Uterus (tissue), 4 donors: ENCODE measurements at places on chromosomes 1 and 21. TPM values are rescaled to one million over a fixed set of nuclear protein-coding genes. Genes with fewer than 3 reads are reported as not detected.

- no peak for DNase-seq
Observed at GRCh38 chr1:102640872-102641271, 467.4 kb downstream of the COL11A1 start.

GRCh38 chr1:26360807-26361604 lies 7.1 kb upstream of the CRYBG2 start:
- no peak for DNase-seq

- DNase-seq, result peak; percentile 64
Observed at GRCh38 chr1:203038217-203038741, 12.0 kb downstream of the PPFIA4 start.

GRCh38 chr1:219806020-219806419 lies 122.3 kb downstream of the SLC30A10 start:
- DNase-seq, result no peak

DNA sequence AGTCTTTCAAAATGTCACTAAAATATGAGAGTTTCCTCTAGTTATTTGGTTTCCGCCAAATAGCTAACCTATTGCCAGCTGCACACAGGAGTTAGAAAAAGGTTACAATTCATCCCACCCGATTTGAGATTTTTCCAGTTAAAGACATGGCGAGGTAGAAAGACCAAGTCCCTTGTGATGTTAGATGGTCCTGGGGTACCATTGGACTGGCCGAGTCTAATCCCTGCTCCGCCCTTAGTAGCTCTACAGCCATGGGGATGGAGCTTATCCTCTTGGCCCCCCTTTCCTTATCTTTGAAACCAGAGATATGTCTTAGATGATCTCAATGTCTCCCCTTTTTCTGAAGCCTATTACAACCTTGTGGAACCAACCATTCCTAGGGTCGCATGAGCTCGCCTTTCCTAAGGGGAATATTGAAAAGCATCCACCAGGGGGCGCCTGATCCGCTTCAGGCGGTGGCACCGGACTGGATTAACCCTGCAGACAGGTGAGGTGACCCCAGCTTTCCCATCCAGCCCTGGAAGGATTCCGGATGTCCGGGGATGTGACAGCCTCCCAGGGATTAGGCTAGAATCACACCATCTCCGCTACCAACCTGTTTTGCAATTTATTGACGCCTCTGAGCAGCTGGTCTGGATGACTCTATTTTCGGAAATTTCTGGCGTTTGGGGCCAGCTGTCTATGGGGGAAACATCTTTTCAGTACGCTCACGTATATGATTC lies 68.3 kb upstream of the SIM2 start:
- peak; percentile 16 for DNase-seq

DNA sequence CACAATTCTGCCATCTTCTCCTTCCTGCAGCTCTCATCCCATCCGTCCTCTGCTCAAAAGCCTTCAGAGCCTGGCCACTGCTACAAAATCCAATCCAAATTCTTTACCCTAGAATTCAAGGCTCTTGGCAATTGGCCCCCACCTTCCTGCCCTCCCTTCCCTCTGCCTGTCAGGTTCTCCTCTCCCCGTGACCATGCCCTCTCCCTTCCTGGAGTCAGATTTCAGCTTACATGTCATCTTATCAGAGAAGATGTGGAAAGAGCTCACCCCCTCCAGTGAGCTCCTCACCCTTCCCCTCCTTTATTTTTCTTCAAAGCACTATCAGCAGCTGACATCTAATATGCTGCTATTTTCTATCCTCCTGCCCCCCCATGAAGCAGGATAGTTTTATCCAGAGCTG lies 86.9 kb downstream of the GRIK3 start:
- DNase-seq, result no peak

DNA sequence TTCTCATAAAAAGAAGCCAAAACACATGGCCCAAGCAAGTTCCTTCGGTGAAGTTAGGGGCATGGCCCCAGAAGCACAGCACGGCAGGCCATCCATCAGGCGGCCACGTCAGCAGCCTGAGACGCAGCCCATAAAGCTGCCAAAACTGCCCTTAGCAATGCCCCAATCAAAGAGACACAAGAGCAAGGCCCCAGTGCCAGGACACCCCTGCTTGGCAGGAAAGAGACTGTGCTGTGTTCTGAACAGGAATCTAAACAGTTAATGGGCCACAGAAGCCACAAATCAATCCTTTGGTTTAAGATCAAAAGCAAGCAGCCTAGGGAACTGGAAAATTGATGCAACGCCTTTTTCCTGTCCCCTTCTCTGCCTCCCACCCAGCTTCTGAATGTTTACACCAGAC lies 497.0 kb upstream of the USP24 start:
- DNase-seq, result peak; percentile 19

GRCh38 chr1:159113596-159114433 lies 37.2 kb upstream of the AIM2 start:
- DNase-seq, result no peak

DNA sequence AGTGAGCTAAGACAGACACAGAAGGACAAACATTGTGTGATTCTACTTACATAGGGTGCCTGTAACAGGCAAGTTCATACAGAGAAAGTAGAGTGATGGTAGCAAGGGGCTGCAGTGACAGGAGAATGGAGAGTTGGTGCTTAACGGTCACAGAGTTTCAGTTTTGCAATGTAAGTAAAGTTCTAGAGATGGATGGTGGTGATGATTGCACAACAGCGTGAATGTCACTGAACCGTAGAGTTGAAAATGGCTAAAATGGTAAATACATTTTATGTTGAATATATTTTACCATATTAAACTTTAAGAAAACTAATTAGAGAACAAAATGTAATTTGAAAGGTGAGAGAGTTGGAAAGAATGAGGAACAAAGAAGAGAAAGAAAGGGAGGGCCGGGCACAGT lies 8.7 kb downstream of the CFAP107 start:
- no peak for DNase-seq

GRCh38 chr1:201709564-201710295 lies 119.2 kb upstream of the IPO9 start:
- peak; percentile 79 for DNase-seq

DNA sequence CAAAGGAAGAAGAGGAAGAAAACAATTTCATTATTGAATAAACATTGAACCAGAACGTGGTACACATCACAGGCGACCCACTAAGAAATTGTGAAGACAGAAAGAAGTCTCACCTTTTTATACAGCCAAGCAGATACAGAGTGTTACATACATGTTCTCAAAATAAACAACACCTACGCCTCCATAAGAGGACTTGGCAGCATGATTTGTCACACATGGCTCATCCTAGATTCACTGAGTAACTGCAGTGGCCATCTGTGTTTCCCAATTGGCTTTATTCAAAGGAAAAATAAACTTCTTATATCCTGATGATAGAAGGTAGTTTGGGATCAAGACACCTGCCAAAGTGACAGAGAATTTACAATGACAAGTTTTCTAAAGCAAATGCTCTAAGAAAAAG lies 7.6 kb upstream of the KRTAP19-8 start:
- no peak for DNase-seq

GRCh38 chr21:31888936-31889371 lies 16.1 kb downstream of the HUNK start:
- no peak for DNase-seq

- DNase-seq, result no peak
Observed at GRCh38 chr1:119081267-119081666, 59.2 kb downstream of the WARS2 start.

DNA sequence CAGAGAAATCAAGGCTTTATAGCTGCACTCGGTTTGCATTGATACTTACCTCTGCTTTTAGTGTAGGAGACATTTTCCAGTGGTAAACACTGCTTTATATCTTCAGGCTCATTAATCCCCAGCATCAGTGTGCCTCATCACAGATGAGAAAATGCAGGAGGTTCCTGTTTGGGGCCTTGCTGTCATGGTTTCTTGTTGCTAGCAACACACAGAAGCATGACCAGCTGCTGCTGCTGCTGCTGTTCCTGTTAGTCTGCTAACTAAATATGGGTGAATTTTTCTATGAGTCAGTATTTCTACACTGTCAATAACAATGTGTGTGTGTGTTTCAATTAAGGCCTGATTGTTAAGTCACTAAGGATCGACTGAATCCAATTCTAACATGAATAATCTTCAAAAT lies 85.8 kb upstream of the RGS1 start:
- DNase-seq, result peak; percentile 81

GRCh38 chr1:101408212-101409042 lies 171.6 kb downstream of the S1PR1 start:
- no peak for DNase-seq

- no peak for DNase-seq
Observed at GRCh38 chr1:96002201-96002600, 719.4 kb upstream of the PTBP2 start.

GRCh38 chr1:2432441-2432844 lies 20.1 kb upstream of the PEX10 start:
- DNase-seq, result no peak

- no peak for DNase-seq
Observed at GRCh38 chr1:74368335-74368734, 133.1 kb downstream of the TNNI3K start.

- DNase-seq, result no peak
Observed at GRCh38 chr1:157080714-157081113, 18.9 kb downstream of the ETV3L start.

- DNase-seq, result peak; percentile 78
Observed at GRCh38 chr1:165592945-165593823, 37.9 kb upstream of the MGST3 start.

DNA sequence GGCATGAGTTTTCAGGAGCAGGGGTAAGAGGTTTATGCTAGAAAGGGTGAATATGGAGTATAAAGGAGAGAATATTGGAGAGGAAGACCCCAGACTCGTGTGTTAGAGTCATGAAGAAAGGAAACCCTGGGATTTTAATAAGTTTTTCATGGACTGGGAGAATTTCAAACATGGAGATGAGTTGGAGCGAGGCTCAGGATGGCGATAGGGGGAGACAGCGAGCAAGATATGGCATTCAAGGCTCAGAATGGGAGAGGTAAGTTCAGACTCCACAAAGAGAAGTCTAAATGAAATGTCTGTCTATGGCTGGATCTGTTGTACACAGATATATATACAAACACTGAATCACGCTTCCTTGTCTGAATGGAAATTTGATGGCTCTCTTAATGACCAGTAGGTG lies 92.5 kb downstream of the LRRC40 start:
- no peak for DNase-seq

DNA sequence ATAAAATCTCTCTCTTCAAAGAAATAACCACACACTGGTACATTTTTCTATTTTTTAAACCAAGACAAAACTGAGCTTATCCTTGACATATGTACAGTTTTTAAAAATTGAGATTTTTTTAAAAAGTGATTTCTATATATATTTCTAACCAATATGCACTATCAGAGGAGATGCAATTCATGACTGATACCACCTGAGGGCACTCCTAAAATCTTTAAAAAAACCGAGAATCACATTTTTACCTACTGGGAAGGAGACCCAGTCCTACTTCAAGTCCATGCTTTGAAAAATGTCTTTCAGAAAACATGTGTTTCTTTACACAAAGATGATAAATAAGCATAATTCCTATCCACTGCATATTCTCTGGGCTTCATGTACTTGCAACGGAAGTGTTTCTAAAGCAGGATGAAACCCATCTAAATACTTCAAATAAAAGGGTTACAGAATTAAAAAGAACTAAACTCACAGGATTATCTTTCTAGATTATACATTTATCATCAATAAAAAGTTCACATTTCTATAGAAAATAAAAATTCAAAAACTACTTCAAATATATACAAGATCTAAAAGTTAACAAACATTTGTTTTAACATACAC lies 98.6 kb downstream of the ENAH start:
- no peak for DNase-seq

GRCh38 chr1:200206340-200206739 lies 178.8 kb downstream of the NR5A2 start:
- no peak for DNase-seq

GRCh38 chr1:156895455-156895812 lies 1.9 kb downstream of the PEAR1 start:
- DNase-seq, result no peak

DNA sequence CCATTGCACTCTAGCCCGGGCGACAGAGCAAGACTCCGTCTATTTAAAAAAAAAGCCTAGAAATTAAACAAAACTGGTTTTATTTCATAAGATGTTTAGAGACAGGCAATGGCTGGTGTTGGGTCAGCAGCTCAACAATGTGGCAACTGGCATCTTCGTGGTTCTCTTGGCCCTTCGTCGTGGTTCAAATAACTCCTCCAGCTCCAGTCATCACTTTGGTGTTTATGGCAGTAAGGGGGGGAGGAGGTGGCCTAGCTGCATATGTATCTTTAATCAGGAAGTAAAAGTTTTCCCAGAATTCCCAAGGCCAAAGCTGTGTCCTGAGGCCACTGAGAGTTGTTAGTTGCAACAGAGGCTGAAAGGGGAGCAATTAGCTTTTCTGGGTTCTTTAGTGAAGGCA lies 13.0 kb upstream of the LTN1 start:
- no peak for DNase-seq

GRCh38 chr1:29455781-29456180 lies 219.5 kb downstream of the PTPRU start:
- DNase-seq, result no peak

- DNase-seq, result no peak
Observed at GRCh38 chr1:162151900-162152829, 82.7 kb downstream of the NOS1AP start.

ILF2 gene
- total RNA-seq, result 82.7 TPM

UBXN10 gene
- total RNA-seq, result 3.1 TPM

CYP4A11 gene
- 0.21 TPM for total RNA-seq

TPTE gene
- not detected for total RNA-seq

CD53 gene
- total RNA-seq, result 10.6 TPM

ARMH1 gene
- total RNA-seq, result 5.2 TPM

PTPN7 gene
- total RNA-seq, result not detected

C8A gene
- total RNA-seq, result not detected

SELP gene
- total RNA-seq, result 26.8 TPM

EXTL1 gene
- 2.7 TPM for total RNA-seq

OR6K3 gene
- total RNA-seq, result not detected

STUM gene
- 9.1 TPM for total RNA-seq

ORC1 gene
- total RNA-seq, result 4.6 TPM

SPOCD1 gene
- not detected for total RNA-seq
